Head of caudate nucleus (tissue), 42 donors: ENCODE measurements at places on chromosomes 2 and 18.

GRCh38 chr2:194332799-194333490, 1324.1 kb upstream of the SLC39A10 start:
- no peak for DNase-seq

DNA sequence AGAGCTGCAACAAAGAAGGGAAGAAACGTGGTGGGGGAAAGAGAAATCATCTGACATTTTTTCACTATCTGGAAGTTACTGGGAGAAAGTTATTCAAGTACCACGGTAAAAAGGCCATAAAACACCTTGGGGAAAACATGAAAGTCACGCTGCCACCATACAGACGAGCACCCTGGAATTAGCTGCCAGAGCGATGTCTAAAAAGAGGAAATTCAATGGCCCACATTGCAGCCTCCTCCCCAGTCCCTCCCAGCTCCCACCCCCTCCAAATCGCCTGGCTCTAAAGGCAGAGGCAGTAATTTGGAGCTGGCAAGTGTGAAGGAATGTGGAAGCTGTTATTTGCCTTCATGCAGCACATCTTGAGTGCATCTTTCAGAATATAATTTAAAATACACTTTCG, 192.0 kb downstream of the ALK start:
- no peak for DNase-seq

- no peak for DNase-seq
These were observed 145.1 kb upstream of the CDH19 start for GRCh38 chr18:66749030-66749429.

- DNase-seq = no peak
These were observed 143.0 kb downstream of the NUP35 start for GRCh38 chr2:183267148-183267827.

- DNase-seq = no peak
These were observed 4.0 kb downstream of the PDE1A start for GRCh38 chr2:182422864-182423263.

- no peak for DNase-seq
These were observed 336.2 kb downstream of the ZEB2 start for GRCh38 chr2:144183727-144184126.

DNA sequence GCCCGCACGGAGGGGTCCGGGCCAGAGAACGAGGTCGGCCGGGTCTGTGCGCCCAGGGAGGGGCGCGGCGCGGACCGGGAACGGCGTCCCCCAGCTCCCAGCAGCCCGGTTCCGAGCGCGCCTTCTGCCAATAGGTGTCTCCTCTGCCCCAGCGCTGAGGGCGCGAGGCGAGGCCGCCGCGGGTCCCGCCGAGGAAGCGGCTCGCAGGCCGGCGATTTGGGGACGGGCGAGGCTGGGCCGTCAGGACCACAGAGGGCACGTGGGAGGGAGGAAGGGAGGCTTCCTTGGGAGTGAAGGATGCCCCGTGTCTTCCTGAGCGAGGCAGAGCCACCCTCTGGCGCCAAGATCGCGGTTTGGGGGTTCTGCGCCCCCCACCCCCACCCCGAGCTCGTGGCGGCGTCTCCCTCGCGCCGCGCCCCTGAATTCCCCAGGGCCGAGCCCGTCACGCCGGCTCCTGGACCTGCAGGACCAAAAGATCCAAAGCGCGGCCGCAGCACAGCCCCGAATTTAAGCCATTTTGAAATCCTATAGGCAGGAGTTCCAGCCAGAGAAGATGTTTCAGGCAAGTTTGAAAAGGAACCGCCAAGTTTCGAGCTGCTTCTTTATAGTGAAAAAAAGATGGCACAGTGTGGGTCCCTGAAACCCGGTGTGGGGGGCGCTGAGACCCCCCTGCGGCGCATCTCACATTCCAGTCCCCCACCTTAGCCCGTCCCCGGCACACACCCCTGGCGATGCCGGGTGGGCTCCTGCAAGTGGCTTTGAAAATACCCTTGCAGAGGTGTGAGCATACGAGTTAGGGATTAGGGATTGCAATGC, 909 bp downstream of the NFATC1 start:
- DNase-seq = peak; percentile 75

GRCh38 chr18:48215876-48216638, 193.1 kb downstream of the ZBTB7C start:
- peak; percentile 28 for DNase-seq

DNA sequence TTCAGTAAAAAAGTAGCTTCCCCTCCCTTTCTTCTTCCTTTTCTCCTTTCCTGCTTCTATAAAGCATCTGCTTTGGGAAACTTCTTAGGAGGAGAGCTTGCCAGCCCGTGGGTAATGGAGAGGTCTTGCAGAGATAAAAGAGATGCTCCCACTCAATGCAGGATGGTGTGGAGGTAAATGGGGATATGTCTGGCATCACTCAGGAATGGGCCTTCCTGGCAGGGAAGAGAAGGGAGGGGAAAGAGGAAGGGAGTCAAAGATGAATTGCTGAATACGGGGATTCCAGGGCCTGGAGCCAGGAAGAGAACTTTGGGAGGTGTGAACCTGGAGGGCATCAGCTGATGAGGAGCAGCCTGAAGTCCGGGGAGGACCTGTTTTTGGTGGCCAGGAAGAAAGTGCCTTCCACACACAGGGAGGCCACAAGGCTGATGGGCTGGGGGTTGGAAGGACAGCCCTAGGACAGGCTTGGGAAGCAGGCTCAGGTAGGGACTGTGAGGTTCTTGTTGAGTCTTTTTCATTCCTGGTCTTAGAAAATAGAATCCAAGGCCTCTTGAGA, 25.2 kb downstream of the IL1B start:
- no peak for DNase-seq

DNA sequence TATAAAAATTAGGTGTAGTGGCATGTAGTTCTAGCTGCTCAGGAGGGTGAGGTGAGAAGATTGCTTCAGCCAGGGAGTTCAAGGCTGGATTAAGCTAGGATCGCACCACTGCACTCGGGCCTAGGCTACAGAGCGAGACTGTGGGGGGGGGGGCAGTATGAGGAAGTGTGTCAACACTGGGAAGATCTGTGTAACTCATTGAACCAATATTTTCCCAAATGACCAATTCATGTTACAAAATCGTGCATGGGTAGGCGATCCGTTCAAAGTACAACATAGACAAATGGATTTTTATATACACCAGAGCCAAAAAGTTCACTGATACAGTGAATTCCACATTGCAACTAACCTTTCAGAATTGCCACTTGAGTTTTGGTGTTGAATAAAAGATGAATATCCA, 8.1 kb downstream of the SMAD4 start:
- DNase-seq = no peak

GRCh38 chr18:43367895-43368294, 90.6 kb upstream of the SYT4 start:
- DNase-seq = no peak

GRCh38 chr2:233486357-233486756, 80.2 kb downstream of the USP40 start:
- DNase-seq = no peak

DNA sequence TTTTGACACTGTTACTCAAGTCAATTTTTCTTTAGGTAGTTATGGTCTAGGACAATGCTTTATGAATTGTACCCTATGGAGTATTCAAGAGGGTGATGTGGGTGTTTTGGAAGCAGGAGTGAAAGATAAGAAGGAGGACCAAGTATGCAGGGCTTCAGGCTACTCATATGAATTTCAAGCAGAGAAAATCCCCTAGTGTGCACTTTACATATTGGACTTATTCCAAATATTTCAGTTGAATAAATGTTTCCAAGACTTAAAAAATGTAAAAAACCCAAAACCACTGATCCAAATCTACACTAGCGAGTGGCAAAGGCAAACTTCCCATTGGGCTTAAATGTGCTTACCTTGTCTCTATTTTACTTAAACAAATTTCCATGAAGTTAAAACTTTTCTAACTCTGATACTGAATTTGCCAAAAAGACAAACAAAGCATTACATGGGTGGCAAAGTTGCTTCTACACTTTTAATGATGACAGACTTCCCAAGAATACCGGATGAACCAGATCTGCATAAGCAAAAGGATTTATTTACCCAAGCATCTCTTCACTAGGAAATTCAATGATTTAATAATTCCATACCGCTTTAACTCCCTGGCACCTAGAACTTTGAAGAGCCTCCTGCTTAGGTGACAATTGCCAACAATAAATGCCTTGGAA, 1233.5 kb upstream of the NXPH2 start:
- no peak for DNase-seq

DNA sequence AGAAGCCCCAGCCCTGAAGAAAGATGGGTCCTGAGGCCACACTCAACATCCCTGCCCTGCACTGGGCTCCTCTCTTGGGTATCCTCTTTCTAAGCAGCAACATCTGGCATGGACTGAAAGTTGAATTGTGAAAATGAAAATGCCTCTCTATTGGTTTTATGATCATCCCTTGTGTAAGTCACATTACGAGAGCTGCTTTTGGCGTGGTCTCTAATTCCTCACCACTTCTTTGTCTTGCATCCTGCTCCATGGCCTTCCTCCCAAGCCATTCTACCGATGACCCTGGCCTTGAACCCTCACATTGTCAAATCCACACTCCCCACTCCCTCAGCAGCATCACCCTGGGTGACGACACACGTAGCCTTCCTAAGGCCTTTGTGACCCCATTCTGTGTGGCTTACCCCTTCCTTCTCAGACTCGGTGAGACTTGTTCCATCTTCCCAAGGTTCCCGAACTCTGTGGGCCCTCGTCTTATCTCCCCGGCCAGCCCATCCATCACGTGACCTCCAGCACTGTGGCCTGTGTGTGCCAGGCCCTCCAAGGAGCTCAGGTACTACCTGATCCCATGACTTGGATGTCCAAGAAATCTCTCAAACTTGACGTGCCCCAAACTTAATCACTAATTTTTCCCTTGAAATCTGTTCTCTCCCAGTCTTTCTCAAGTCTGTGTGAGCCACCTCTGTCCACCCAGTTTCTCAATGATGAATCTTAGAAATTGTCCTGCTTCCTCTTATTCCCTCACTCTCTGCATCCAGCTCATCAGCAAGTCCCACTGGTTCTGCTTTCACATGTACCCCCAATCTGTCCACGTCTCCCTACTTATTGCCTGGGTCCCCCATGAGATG, 194.7 kb upstream of the HS6ST1 start:
- no peak for DNase-seq

GRCh38 chr2:234887195-234887594, 64.6 kb upstream of the SH3BP4 start:
- no peak for DNase-seq

DNA sequence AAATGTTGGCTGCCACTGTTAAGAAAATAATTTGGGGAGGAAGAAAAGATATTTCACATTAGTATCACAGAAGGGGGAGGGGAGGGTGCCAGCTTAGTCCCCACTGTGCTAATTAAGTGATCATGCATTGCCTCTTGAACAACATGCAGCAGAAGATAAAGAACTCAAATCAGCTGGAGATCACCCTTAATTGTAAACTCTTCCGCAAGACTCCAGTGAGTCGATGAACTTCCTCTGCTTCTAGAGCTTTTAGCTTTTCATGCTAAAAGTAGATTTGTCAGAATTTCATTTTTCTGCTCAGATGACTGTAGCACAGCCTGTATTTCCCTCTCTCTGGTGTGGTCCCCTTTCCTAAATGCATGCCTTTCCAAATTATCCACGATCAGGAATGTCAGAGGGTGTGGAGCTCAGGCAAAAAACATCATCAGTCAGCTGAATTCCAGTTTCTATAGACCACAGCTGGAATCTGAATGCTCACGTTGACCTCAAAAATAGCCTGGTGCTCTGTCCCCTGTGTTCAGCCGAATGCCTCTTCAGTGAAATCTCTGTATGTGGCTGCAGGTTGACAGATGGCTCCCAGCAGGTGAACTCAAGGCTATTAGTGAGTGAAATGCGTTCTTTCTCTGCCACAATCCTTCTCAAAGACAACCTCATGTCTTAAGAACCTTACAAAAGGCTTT, 156.8 kb upstream of the UNC80 start:
- DNase-seq = no peak

DNA sequence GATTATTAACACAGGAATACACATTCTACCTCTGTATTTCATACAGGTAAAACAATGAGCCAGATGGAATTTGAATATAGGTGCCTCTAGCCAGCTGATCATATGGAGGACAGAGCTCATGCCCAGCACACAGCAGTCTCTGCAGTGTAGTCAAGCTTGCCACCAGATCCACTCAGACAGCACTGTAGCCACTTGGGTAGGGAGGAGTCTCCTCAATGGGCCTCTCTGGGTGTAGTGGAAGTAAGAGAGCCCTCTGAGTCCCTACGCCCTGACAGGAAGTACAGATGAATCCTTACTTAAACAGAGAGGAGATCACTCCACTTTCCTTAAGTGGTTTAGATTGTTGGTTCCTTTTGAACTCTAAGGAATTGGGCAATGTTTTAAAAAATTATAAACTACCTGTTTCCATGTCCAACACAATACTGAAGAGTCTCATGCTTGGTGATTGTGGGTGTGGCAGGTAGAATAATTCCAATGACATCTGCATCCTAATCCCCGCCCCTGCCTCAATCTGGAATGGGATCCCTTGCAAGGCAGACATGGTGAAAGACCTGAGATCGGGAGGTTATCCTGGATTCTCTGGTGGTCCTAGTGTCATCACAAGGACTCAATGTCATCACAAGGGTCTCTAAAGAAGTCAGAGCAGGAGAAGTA, 23.0 kb upstream of the TMEM200C start:
- DNase-seq = no peak

- DNase-seq = no peak
These were observed 42.4 kb upstream of the BIN1 start for GRCh38 chr2:127149384-127149783.

DNA sequence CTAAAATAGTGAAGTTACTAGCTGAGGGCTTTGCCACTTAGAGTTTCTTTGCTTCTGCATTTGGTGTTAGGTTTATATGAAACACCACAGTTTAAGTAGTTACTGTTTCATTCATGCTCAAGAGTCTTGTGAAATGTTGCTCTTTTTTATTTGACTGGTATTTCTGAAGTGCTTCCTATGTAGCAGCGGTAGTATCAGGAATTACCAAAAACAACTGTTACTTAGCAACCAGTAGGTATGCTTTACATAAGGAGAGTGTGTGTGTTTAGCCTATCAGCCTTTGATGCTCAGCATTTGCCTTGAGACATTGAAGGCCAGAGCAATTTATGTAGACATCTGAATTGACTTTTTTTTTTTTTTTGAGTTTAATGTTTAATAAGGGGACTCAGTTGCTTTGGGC, 3.6 kb downstream of the DIS3L2 start:
- DNase-seq = no peak

GRCh38 chr18:46097431-46097800, 680 bp downstream of the ATP5F1A start:
- no peak for DNase-seq

- no peak for DNase-seq
These were observed 395.8 kb downstream of the MTX2 start for GRCh38 chr2:176665086-176665485.

- no peak for DNase-seq
These were observed 81.0 kb downstream of the EDAR start for GRCh38 chr2:108907822-108908712.

GRCh38 chr2:238667008-238667407, 180.9 kb upstream of the TWIST2 start:
- DNase-seq = no peak
